ENCODE measurements at places on chromosomes 2 and 18. TPM values are rescaled to one million over a fixed set of nuclear protein-coding genes. Genes with fewer than 3 reads are reported as not detected.

The FARSB gene
- 46.3 TPM for total RNA-seq

The TMEM131 gene
- 40.3 TPM for total RNA-seq

- H3K4me3 ChIP-seq, result no peak overlapping the region
- H3K27me3 ChIP-seq, result no peaks in the 10 kb centered on the region
- peaks cover 1% of the 10 kb centered on the region for H3K36me3 ChIP-seq
- no peak overlapping the region for H3K27ac ChIP-seq
- no peaks in the 10 kb centered on the region for H3K4me1 ChIP-seq
Measured at GRCh38 chr2:189933041-189933440, 129.5 kb downstream of the MSTN start.

GRCh38 chr2:145065342-145065741, 545.4 kb upstream of the ZEB2 start:
- H3K27me3 ChIP-seq, result peaks cover 12% of the 10 kb centered on the region
- no peaks in the 10 kb centered on the region for H3K4me1 ChIP-seq
- H3K4me3 ChIP-seq, result no peak overlapping the region
- no peak for DNase-seq

DNA sequence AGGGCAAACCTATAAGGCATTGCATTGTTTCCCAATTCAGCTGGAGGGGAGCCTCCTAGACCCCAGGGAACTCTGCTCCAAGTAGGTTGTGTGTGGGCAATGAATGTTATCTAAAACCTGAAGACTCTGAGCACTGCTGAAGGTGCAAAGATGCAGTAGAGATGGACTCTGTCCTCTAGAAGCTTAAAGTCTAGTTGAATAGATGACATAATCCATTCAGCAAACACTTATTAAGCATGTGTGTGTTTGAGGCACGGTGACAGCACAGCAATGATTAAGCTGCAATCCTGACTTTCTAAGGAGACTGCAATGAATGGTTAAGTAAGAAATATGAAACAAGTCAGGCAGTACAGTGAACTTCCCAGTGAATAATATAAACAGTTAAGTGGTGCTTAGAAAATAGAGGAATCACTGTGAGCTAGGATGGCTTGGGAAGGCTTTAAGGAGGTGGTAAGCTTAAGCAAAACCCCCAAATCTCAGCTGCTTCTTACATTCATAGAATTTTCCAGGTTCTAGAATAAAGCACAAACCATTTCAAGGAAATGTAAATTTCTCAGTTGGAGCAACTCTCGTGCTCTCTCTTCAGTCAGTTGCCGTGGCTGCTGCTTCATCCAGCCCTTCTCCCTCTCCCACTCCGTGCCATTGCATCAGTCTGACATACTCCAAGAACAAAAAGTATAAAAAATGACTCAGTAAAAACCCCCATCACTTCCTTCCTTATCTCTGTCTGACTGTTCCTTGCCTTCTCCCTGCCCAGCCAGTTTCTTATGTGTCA, 19.1 kb downstream of the MXD1 start:
- peak; percentile 38 for DNase-seq
- H3K27ac ChIP-seq, result peak overlapping the region; percentile 79

GRCh38 chr2:138432971-138433370, 68.6 kb upstream of the SPOPL start:
- no peaks in the 10 kb centered on the region for H3K27me3 ChIP-seq
- no peak for DNase-seq
- H3K36me3 ChIP-seq, result peaks cover 2% of the 10 kb centered on the region

DNA sequence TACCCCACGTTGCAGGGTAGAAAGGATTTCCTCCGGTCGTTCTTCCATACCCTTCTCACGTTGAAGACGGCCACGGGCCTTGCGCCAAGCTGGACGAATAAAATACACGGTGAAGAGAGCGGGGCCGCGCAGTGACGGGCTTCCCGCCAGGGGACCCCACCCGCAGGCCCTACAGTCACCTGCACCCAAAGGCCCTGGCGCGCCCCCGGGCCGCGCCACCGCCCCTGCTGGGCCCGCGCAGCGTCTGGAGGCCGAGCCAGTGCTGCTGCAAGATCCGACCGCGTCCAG, 199 bp downstream of the FBXO15 start:
- peaks cover 49% of the 10 kb centered on the region for H3K4me1 ChIP-seq
- no peaks in the 10 kb centered on the region for H3K27me3 ChIP-seq
- no peak for DNase-seq
- H3K27ac ChIP-seq, result peak overlapping the region; percentile 99
- H3K36me3 ChIP-seq, result peaks cover 5% of the 10 kb centered on the region
